ENCODE measurements at places on chromosomes 7 and 10.

GRCh38 chr7:83782628-83783027 is 133.7 kb upstream of the SEMA3E start:
- peak; percentile 5 for DNase-seq

DNA sequence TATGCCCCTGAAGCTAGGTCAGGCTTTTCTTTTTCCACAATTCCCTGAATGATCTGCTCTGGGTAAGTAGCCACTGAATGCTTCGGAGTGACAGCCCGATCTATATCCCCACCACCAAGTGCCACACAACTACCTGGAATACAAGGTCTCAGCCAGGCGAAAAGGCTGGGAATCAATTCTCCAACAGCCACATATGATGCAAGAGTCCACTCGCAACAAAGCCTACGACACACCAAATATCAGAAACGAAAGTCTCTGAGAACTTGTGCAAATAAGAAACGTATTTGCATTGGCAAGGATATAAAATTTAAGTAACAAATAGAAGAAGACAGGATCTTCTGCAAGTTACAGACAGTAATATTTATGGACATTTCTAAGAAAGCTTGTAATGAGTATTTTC is 5.7 kb downstream of the HIPK2 start:
- no peak for DNase-seq

DNA sequence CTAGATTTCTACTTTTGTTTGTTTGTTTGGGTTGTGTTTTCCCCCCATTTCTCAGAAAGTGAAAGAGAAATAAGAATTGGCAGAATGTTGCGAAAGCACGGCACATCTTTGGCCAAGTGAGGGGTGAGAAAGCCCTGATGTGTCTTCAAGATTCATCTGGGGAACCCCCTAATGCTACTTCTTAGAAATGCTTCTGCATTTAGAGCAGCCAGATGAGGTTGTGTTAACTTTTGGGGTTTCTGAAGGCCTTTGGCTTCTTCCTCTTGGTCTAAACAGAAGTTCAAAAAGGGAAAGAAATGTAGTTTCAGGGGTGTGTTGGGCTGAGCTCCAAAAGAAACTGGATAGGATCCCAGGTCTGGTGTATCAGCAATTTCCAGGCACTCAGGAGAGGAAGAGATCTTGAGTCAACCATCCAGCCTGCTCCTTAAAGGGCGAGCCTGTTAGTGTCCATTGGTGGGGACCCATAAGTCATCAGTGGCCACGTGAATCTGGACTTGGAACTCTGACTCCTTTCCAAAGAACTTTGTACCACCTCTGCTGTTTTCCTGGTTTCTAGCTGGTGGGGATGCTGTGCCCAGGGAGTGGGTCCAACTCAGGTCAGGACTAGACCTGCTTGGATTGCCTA is 6.5 kb downstream of the DUSP5 start:
- peak; percentile 80 for DNase-seq

DNA sequence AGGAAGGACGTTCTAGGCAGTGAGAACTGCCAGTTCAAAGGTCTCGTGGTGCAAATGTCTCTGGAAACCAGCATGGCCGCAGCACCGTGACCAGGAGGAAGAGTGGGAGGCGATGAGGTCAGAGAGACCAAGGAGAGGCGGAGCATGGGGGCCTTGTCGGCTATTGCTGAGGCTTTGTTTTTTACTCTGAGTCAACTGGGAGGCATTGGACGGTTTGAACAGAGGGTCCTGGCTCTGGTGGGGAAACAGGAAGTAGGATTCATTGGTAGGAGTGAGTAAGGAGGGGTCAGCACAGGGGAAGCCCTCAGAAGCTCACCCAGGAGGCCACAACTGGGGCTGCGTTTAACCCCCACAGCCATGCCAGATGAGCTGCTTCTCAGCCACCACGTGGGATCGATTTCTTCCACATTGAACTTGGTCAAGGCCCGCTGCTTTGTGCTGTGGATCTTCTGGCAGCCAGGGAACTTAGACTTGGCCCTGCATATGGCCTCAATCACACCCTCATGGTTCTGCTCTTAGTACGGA is 22.2 kb upstream of the SH2B2 start:
- no peak for DNase-seq

- no peak for DNase-seq
Observed at GRCh38 chr7:68888971-68889385, 709.3 kb upstream of the AUTS2 start.

DNA sequence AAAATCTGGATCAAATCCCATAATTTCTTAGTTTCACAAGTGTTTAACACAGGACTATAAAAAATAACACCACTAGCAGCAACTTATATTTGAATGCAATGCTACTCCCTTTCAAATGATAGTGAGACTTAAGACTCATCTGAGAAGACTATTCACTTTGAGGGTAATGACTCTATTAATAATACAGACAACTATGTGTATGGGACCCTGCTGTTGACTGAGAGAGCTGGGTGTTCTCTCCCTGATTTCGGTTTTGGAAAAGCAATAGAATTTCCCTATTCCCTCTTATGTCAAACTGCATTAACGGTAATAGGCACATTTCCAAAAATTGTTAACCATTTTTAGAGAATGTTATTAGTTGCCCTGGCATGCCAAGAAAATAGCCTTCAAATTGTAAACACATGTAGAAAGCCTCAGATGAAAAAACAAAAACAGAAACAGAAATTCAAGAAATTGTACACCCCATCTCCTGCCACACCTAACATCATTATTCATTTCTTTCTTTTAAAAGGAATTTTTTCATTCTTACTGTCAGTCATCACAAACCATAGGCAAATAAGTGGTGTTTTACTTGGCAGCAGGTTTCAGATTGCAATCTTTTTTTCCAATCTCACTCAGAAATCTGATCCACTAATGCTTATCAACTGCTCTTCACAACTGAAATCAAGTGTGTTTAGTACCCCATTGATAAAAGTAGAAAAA is 153.7 kb downstream of the TFPI2 start:
- no peak for DNase-seq

- no peak for DNase-seq
Observed at GRCh38 chr7:78720066-78720465, 733.4 kb downstream of the MAGI2 start.

DNA sequence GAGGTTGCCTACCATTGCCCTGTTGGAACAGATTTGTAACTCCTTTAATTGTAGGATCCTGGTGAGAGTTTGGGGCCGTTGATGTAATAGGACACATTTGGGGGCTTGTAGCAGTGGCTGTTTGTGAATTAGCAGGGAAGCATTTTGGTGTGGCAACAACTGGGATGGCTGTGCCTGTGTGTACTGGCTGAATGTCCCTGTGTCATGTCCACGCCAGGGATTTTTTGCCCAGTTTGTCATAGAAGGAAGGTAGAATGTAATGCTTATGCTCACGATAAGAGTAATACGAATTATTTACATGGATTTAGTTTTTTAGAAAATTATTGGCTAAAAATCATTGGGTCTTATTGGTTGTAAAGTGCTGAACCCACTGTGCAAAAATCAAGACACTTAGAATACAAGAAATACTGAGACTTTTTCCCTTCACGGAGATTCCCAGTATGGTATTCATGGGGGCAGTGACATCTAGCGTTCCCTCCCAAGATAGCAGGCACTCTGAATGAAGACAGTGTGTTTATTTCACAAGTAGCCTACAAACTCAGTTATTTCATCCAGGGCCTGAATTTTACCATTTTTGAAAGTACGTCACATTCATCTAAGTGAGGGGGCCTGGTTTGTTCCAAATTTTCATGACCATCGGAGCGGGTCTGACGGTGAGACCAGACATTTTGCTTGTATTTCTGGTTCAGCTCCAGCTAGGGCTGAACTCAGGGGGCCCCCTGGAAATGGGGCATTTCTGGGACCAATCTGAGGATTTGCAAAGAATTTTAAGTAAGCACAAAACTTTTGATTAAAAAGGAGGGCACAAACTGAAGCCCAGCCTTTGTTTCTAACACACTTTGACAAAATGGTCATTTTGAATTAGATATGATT is 74.7 kb downstream of the CACNB2 start:
- DNase-seq, result peak; percentile 79

DNA sequence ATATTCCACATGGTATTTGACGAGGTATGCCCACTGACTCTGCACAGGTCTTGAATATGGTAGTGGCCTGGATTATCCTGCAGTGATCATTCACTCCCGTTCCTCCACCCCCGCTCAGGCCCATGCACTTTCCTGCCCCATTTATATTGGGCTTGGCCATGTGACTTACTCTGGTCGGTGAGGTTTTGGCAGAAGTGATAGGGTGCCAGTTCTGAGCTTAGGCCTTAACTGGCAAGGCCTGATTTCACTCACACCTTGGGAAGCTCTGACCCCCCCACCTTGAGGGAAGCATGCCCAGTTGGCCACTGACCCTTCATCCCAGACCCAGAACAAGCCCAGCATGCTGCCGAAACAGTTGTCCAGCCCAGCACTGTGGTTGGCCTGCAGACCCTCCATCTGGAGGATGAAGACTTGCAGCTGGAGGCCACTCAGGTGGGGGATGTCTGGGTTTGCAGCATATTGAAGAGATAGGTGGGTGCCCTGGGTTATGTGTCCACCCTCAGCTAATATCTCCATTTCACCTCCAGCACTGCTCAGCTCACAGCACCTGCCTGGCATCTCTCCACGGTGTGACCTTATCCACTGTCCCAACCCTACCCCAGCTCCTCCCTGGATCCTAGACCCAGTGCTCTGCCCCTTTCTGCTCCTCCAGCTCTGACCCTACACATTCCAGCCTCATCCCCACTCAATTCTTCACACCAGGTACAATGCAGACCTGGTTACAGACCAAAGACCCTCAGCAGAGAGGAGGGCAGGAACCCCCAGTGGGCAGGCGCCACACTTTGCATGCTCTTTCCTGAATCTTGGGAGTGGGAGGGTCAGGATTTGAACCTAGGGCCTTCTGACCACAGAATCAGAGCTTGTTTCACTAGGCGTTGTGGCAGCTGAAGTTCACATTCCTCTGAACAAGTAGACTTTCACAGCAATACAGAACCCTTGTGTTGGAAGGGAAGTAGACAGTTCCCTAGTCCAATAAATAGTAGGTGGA is 138.1 kb upstream of the CHST15 start:
- no peak for DNase-seq

GRCh38 chr7:98400542-98401340 is at the start of gene BAIAP2L1:
TSS of gene BAIAP2L1 (minus strand) at chr7:98401090. CDS start at chr7:98400852, 238 bp downstream.
- DNase-seq, result peak; percentile 68

DNA sequence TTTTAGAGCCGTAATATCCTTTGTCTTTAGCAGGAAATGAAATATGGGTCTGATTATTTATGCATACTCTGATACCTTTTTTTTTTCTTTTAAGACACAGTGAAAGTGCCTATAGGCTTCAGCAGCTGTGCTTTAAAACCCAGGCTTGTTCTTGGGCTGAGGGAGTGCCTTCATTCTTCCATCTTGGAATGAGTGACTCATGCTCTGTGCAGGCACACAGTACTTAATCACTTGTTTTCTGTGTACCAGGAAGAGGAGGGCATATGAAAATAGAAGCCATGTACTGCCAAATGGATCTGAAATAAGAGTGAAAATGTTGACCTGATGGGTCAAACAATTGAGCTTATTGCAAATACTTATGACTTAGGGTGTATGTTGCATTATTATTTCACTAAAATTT is 12.0 kb downstream of the INPP5F start:
- DNase-seq, result peak; percentile 87

- no peak for DNase-seq
Observed at GRCh38 chr7:25360451-25360850, 132.2 kb upstream of the NPVF start.

GRCh38 chr10:73229567-73229966 is 17.5 kb downstream of the DNAJC9 start:
- DNase-seq, result no peak

DNA sequence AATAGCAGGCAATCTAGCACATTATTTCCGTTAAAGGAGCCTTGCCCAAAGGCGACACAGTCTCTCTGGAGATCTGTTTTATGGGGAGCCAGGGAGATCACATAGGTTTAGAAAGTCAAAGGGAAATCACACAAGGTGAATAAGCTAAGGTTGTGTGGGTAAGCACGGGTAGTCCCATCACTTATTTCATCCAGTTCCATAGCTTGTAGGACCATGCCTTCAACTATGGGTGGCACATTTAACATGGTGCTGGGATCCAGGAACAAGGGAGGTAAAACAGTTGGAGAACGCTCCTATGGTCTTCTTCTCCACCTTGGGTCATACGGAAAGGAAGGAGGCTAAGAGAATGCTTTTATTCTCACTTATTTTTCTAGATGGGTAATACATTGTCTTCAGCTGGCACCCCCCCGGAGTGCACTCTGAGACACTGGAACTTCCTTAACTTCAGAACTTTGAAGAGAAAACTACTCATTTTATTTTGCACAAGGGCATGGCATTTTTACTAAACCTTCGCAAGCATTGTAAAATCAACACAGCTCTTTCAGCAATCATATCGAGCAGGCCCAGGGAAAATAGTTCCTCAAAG is 435.4 kb downstream of the KIF20B start:
- DNase-seq, result peak; percentile 39

- DNase-seq, result peak; percentile 16
Observed at GRCh38 chr7:141477865-141478264, 73.3 kb upstream of the AGK start.

All from cardiac fibroblast (primary cell).